ENCODE measurements at places on chromosomes 3 and 15.

DNA sequence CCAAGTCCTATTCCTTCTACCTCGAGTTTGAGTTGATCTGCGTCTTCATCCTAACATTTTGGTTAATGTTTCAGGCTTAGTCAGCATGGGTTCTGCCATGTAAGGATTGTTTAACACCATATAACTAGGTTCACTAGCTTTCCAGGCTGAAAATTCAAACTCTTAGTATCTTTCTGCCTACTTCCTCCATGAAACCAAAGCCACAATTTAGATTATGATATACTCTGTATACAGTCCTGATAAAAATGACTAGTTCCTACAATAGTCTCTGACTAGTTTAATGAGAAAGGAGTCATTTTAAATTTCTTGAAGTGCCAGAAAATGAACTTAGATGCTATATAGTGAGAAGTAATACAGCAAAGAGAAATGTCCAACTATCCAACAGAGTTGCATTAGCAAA, 6.6 kb upstream of the BTLA start:
- DNase-seq: no peak

DNA sequence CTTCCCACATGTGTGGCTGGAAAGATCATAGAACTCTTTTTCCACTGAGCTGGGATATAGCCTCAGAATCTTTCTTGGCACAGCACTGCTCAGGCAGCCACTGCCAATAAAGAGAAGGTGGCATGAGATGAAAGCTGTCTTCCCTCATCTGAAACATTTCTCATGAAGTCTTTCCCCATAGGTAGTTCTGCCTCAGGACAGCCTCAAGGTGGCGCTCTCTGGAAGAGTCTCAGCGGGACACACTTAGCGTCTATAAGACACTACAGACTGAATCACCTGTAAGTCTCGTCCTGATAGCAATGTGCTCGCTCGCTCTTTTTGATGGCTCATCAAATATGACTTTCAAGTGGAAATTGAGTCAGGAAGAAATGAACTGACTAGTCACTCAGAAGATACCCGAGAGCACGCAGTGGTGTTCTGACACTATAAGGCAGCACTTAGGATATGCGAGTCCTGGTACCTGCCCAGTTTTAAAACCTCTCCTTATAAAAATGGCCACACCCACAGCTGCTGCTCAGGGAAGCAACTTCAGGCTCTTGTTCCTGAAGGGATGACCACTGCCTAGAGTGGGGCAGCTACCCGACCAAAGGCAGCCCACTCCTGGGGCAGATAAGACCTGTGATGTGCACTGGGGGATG, 269.5 kb downstream of the SUCLG2 start:
- peak; percentile 46 for DNase-seq

DNA sequence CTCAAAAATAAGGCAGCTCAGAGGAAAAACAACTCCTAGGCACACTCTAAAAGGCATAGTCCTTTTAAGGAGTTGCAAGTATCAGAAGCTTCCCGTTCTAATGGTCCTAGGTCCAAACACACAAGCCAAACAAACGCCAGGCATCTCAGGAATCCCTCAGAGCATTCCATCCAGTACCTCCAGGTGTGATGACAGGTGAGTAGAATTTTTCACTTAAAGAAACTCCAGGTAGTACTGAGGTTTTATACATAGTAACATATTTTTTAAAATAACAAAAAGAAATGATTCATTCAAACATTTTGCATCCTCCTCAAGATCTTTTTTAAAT, 1092.3 kb downstream of the TUSC7 start:
- DNase-seq: no peak

GRCh38 chr3:17830788-17831187, 88.4 kb upstream of the TBC1D5 start:
- DNase-seq: peak; percentile 71

DNA sequence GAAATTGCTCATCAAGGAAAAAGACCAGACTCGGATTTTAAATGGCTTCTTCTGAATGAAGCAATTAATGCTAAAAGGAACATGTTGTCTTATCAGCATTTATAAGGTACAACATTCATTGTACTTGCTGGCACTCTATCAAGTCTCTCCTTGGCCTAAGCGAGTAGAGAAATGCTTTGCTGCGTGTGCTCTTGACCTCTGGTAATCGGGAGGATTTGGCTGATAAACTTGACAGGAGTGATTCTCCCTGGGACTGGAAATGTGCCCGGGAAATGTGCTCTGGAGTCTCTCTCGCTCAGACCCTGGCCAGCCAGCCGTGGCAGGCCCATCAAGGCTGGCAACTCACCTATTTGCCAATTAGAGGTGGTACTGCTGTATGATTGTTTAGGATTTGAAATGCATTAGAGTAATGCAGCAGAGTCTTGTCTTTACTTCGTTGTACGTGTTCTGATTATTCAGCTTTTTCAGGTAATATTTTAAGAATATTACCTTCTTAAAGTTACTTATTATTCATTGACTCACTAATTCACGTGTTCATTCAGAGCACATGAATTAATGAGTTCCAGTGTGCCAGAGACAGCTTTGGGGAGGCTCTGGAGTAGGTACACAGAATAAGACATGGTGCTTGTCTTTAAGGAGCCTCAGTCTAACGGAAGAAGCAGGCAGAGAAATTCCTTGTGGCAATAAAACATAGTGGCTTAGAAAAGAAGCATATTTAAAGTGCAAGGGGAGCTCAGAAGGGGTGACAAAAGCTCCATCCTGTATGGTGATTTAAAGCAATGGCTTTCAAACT, 48.0 kb upstream of the TPRG1 start:
- DNase-seq: no peak

- no peak for DNase-seq
Measured at GRCh38 chr3:41173926-41174885, 25.1 kb upstream of the CTNNB1 start.

DNA sequence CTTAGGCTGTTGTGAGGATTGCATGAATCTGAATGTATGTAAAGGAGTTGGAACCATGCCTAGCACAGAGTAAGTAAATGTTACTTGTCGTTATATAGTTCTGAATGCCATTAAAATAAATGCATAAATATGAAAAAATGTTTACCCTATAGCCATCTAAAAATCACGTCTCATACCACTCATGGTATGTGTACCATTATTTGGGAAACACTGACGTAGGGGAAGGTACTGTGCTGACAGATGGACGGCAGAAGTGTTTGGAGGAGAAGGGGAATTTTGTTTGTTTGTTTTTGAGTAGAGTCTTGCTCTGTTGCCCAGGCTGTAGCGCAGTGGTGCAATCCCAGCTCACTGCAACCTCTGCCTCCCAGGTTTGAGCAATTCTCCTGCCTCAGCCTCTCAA, 30.5 kb upstream of the PDZRN3 start:
- no peak for DNase-seq

GRCh38 chr3:70749122-70749521, 436.7 kb upstream of the MDFIC2 start:
- no peak for DNase-seq

- no peak for DNase-seq
Measured at GRCh38 chr15:74442063-74442462, 8.3 kb upstream of the SEMA7A start.
